ENCODE measurements at places on chromosomes 5 and 9.

- no peak for DNase-seq
Observed at GRCh38 chr5:88886746-88887341, 3.9 kb upstream of the MEF2C start.

DNA sequence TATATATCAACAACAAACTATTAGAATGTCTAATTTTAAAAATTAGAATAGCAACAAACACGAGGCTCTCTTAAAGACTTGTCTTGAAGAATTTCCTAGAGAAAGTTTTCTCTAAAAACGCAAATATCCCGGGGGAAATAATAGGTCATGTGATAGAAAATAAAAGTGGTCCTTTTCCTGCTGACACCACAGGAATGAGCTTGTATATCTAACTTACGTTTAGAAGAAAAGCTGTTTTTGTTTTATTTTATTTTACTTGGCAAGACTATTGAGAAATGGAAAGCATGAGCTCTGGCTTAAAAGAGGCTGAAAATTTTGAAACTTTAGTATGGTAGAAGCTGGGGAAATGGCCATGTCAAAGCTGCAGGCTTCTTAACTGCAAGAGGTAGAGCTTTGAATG lies 465.0 kb downstream of the AGTPBP1 start:
- no peak for DNase-seq

DNA sequence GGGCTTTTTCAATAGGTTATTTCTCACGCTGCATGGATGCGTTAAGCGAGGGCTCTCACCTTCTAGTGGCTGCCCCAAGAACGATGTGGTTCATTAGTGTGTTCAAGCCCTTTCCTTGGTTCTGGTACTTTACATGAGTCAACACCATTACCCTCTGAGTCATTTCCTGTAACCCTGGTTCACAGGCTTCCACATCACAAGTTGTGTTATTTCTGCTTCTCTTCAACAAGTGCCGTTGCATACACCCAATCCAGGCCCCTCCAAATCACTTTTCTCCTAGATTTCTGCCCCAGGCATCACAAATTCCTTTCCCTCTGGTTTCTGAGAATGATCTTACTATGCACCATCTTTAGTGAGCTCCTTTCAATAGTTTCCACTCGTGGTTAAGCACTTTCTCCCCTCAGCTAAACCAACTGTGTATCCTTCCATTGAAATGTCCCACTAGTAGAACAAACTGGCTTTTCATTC lies 69.5 kb upstream of the RAD23B start:
- peak; percentile 6 for DNase-seq

DNA sequence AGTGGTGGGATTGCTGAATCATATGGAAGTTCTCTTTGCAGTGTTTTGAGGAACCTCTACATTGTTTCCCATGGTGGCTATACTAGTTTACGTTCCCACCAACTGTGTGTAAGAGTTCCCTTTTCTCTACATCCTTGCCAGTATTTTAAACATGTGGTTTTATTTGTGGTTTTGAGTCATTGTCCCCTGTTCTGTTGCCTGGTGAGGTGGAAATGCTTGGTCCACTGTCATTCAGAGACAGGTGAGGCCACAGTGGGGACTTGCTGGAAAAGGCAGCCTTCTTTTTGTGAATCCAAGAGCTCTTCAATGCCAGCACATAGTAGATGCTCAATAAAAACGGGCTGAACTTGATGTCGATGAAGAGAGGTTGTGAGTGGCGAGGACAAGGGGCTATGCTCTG lies 44.2 kb downstream of the SH3PXD2B start:
- no peak for DNase-seq

DNA sequence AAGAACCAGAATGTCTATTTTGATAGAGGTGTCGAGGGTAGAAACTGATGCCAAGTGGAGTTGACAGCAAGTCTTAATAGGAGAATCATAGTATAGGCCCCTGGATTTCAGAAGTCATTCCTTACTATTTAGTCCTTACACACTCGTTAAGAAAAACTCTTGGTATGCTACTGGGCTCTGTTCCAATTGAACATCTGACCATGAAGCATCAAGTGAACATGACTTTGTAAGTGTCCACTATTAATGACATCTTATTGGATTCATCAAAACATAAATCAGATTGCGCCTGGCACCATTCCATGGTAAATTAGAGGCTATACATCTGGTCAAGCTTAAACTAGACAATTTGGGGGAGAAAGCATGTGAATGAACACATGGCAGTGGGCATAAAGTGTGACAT lies 1056.5 kb upstream of the EDIL3 start:
- no peak for DNase-seq

- peak; percentile 75 for DNase-seq
Observed at GRCh38 chr9:130107234-130107861, 53.6 kb downstream of the GPR107 start.

- no peak for DNase-seq
Observed at GRCh38 chr5:58828258-58828657, 245.4 kb downstream of the RAB3C start.

DNA sequence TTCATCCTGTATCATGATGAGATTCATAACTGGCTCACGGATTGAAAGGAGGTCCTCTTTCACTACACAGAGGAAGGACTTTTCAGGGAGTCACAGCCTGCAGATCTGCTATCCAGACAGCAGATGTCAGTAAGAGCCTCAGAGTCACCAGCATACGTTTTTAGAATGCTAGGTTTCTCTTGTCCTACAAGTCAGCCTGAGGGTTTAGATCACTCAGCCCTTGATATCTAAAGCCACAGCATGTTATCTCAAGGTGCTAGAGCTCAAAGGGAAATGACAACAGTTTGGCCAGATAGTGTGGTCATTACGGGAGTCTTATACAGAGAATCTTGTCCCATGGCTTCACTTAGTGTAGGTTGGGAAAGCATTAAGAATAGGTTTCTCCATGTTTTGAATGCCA lies 30.9 kb upstream of the SLC46A2 start:
- no peak for DNase-seq

DNA sequence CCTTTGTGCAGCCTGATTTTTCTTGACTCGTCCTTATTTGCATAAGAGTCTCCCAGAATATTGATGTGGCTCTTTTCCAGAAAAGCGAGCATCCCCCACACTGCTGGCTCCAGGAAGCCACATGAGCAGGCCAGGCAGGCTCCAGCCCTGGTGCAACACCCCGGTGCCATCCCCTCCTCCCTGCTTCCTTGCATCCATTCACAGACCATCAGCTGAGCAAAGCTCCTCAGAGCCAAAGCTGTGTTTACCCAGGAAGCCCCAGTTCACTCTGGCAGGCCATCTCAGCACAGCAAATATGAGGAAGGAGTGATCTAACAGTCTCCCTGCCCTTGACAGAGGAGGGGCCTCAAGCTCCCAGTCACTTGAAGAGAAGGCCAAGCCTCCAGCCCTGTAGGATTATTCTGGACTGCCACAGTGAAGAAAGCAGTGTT lies 34.4 kb downstream of the INSYN2B start:
- no peak for DNase-seq

DNA sequence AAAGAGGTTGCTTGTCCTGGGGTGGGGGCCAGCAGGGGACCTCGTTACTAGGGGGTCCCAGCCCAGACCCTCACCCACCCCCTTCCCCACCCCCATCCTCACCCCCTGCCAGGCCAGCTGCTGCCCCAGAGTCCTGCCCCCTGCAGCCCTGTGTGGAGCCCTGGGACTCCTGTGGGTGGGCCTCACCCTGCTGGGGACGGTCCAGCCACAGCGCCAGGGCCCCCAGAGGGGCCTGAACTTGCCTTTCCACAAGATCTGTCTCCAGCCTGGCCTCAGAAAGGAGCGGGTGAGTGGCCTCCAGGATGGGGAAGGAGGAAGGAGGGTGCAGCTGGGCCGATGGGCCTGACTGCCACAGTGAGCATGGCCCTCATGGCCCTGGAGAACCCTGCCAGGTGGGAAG lies 7.5 kb upstream of the PTGDS start:
- no peak for DNase-seq

- peak; percentile 77 for DNase-seq
Observed at GRCh38 chr9:127903557-127904475, 4.4 kb upstream of the ST6GALNAC6 start.

DNA sequence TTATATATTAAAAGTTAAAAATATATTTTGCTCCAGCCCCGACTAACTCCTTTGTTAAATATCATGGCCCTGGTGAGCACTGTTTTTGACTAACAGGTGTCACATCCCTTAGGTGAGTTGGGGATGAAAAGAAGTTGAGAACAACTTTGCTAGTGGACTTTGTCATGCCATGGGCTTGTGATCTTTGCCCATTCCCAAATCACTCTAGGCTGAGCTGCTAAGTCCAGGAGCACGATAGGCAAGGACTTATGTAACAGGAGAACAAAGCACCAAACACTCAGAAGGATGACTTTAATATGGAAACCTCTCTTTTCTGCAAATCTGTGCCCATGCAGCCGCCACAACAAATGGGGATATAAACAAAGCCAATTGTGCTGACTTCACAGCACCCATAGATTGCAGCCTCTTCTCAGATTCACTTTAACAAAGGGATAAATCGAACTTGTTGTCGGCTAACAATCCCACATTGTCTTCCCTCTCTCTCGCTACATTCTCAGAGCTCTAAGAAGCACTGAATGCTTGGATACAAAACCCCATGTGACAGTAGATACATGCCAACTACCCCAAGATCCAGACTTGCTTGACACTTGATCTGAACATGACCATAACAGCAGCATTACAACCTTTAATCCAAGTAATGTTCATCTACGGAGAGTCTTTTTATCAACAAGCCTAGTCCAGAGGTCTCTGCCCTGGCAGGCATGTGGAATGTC lies 86.8 kb upstream of the CD180 start:
- DNase-seq, result no peak

DNA sequence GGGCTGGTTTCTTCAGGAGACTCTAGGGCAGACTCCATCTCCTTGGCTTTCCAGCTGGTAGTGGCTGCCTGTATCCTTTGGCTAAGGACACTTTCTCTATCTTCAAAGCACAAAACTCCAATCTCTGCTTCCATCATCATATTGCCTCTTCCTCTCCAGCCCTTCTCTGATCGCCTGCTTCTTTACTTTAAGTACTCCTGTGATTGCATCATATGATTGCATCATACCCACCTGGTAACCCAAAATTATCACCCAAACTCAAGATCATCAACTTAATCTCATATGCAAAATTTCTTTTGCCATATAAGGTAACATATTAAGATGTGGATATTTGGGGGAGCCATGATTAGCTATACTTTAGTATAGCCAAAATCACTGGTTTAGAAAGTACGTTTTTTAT lies 1092.6 kb upstream of the CDH6 start:
- DNase-seq, result no peak

- DNase-seq, result no peak
Observed at GRCh38 chr5:95822542-95823181, at the start of gene GLRX. Gene GLRX, minus strand, starts transcription at chr5:95822726. Its CDS starts 64 bp downstream, at chr5:95822662.

DNA sequence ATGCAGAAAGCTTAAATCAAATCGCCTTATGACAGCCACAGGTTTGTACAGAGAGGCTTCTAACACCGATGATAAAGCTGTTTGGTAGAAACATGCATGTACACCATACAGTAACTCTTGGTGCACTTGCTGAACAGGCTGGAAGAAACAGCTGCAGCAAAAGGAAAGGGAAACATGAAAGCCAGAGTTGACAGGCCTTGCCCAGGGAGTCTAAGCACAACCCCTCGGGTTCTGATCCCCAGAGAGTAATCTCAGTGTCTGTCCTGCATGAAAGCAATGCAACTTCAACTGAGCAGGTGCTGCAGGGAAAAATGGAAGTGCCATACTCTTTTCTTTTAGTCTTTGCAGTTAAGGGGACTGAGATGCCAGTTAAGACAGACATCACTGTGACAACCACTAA lies 419.9 kb downstream of the BNC2 start:
- no peak for DNase-seq

DNA sequence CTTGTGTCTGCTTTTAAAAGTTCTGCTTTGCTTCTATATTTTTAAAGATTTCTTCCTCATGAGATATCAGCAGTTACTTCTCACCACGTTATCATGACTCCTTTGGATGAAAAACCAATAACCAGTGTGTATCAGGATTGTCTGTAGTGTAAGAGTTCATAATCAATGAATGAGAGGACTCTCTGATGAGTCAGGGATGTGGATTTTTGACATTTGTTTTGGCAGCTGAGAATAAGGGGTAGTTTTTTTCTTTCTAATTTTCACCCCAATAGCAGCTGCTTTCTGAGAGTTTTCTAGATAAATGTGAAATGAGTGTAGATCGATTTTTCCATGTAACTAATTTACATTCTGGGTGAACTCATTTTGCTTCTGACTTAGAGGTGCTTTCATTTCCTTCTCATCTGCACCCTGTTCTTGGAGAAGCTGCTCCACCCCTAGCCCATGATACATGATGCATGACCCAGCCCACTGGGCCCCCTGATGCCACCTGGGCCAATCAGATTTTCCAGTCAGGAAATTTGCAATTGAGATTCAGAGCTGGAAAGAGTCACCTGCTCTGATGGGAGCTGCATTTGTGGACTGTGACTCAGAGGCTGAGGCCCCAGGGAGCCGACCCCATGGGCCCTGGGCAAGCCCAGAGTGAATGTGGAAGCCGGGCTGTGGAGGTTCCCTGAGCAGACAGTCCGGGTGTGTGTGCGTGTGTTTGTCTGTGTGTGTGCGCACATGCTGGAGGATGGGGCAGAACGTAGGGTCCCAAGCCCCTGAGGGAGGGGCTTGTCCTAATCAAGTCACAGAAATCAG lies 159.3 kb downstream of the RGS3 start:
- peak; percentile 36 for DNase-seq

DNA sequence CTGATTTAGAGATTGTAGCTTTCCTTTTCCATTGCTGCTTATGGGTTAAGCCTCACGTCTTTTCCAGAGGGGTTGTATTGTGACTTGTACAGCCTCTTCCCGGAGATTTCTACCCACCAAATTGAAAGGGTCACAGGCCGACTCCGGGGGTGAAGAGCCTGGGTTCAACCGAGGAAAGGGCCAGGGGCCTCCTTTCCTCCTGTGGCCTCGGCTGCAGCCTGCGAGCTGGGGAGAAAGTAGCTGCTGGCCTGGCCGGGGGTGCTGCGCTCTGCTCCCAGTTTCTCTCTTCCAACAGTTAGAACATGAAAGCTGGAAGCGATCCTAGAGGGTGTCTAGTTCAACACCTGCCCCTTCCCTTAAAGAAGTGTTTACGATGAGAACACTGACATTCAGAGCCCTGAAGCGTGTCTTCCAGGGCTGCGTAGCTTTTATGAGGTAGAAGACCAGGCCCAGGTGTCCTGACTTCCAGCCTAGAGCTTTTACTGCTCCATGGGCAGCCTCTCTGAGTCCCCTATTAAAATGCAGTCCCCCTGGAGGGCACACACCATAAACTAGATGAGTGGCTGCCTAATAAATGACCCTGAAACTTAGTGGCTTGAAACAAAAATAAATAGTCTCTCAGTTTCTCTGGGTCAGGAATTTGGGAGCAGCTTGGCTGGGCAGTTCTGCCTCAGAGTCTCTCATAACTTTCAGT lies 56.9 kb downstream of the ACER2 start:
- DNase-seq, result no peak

- DNase-seq, result no peak
Observed at GRCh38 chr9:17349831-17350230, 215.0 kb downstream of the CNTLN start.

GRCh38 chr9:133239533-133240090 lies 30.6 kb upstream of the OBP2B start:
- DNase-seq, result no peak

All from stimulated activated CD8-positive, alpha-beta memory T cell treated with anti-CD3 and anti-CD28 coated beads, Interleukin-4, amount 100 ng/mL, for 24 hours (primary cell).